ENCODE measurements at places on chromosomes 6 and 20.

GRCh38 chr6:17725083-17725482 lies 18.4 kb upstream of the NUP153 start:
- peak; percentile 43 for DNase-seq

DNA sequence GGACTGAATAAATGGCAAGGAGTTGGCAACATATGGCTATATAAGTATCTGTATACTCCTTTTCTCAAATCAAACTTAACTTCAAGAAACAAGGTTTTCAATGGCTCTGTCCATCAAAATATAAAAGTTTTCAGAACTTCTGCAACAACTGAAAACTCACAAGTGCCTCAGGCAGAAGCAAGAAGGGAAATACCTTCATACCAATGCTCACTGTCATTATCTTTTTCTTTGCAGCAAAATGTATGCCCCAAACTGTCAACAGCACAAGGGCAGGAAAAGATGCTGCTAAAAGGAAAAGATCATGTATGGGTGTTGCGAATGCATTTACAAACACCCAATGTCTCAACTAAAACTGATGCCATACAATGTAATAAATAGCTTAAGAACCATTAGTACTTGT lies 45.9 kb downstream of the PTPRK start:
- no peak for DNase-seq

- no peak for DNase-seq
Measured at GRCh38 chr6:410555-411395, 19.2 kb downstream of the IRF4 start.

GRCh38 chr20:19583532-19584175 lies 174.4 kb upstream of the RIN2 start:
- DNase-seq = peak; percentile 47

DNA sequence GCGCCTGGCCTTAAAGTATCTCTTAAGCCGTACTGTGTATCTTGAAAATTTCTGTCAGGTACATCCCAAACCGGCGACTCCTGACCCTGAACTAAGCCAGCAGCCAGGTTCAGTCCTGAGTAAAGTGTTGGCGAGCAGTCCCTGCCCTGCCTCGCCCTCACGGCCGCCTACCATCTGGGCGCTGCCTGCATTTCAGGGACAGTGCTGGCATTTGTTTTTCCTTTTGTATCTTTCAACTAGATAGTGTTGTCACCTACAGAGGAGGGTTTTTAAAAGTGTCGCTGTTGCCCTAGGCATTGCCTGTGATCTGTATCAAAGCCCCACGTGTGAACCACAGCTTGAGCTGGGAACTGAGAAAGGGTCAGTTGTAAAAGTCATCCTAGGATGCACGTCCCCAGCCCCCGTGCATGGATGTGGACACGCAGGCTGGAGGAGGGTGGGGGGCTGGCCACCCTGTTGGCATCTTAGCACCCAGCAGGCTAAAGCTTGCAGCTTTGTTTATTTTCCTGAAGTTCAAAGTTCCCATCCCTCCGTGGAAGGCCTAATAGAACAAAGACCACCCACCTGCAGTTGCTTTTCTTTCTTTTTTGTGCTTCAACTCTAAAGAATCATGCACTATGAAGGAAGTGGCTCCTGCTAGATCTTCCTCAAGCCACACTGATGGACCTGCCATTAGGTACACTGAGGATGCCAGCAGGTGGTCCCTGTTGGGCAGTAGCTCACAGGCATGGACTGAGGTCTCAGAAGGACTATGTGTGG lies 136.8 kb downstream of the ZDHHC14 start:
- DNase-seq = no peak

DNA sequence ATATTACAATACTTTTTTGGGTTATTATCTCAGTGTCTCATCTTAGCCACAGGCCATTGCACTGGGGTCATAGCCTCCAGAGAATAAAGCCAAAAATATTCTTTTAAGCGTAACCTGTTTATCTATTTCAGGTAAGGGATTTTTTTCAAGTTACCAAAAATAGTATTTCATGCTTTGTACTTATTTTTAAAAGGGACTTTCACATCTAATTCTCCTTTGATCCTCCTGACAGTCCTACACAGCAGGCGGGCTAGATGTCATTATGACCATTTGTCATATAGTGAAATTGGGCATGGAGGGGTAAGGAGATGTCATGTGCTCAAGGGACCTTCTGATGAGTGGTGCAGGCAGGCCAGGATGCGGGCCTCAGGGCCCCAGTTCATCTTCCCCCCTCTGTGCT lies 68.9 kb downstream of the TBC1D7 start:
- no peak for DNase-seq

DNA sequence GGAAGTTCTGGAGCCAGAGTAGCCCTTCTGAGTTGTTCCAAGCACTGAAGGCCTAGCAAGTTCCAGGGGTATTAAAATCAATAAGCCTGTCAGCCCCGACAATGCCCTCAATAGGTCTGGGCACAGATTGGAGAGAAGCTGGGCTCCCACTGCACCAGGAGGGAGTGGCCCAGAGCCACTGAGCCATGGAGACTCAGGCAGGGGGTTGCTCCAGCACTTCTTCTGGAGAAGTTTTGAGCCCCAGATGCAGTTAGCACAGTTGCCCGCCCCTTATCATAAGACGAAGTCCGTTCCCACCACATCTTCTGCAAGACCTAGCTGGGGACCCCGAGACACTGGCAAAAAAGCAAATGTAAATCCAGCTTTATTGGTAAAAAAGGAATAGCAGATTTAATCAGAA lies 13.0 kb downstream of the DEFB132 start:
- no peak for DNase-seq

- no peak for DNase-seq
Measured at GRCh38 chr20:48148020-48148419, 362.7 kb upstream of the SULF2 start.

- DNase-seq = peak; percentile 24
Measured at GRCh38 chr6:42482174-42482573, 30.4 kb upstream of the TRERF1 start.

GRCh38 chr6:158042245-158042798 lies 60.7 kb downstream of the SYNJ2 start:
- peak; percentile 88 for DNase-seq

DNA sequence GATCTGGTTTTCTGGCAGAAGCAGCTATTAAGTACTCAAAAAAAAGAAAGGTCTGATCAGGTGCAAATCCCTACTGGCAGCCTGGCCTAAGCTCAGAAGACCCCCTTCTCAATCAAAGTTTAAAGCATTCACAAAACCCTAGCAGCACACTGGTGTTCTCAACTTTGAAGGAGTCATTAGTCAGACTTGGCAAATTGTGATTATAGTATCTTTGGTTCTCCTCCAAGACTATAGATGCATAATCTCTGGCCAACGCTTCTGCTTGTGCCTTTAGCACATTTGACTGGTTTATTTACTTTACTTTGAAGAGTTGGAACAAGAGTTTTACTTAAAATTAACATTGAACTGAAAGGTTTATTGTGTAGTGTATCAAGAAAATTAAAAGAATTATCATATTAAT lies 248.9 kb downstream of the PTPRK start:
- DNase-seq = no peak

DNA sequence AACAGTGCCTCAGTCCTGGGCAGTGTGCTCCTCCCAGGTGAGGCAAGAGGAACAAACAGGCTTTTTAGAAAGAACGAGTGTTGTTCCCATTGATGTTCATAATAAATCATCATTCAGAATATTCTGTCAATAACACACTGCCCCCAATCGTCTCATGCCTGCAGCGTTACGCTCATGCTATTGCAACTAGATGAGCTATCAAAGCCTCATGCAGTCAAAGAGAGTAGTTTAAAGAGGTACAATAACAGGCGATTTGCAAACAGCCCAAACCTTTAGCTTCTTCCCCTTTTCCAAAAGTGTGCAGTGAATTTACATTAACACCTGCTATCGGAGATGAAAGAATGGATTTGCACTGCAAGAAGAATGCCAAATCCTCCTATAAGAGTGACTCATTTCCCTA lies 1164.7 kb upstream of the MAP3K7 start:
- no peak for DNase-seq

DNA sequence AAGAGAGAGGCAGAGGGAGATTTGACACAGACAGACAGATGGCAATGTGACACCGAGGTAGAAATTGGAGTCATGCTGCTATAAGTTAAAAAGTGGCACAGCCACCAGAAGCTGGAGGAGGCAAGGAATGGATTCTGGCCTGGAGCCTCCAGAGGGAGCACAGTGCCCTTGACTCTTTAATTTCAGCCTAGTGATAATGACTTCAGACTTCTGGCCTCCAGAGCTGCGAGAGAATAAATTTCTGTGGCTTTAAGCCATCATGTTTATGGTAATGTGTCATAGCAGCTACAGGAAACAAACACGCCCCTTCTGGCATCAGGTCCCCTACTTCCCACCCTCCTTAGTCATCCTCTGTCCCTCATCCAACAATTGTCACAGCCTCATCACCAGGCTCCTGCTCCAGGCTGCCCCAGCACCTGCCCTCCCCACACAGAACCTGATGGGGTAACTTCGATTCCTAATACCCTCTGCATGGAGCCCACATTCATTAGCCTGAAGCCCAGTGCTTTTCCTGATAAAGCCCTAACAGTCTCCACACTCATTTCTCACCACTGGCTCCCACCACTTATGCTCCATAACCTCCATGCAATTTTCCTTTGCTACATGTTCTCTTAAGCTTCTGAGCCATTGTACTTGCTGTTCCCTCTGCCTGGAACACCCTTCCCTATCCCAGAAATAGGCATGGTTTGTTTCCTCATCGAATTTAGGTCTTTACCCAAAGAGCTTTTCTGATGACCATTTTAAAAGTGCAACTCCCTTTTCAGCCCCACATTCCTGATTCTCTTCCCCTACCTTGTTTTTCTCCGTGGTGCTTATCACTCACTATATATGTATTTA lies 69.7 kb upstream of the TOX2 start:
- peak; percentile 94 for DNase-seq

- peak; percentile 54 for DNase-seq
Measured at GRCh38 chr6:134821928-134822864, 127.7 kb downstream of the ALDH8A1 start.

GRCh38 chr6:33742837-33743236 lies 3.9 kb downstream of the IP6K3 start:
- no peak for DNase-seq

DNA sequence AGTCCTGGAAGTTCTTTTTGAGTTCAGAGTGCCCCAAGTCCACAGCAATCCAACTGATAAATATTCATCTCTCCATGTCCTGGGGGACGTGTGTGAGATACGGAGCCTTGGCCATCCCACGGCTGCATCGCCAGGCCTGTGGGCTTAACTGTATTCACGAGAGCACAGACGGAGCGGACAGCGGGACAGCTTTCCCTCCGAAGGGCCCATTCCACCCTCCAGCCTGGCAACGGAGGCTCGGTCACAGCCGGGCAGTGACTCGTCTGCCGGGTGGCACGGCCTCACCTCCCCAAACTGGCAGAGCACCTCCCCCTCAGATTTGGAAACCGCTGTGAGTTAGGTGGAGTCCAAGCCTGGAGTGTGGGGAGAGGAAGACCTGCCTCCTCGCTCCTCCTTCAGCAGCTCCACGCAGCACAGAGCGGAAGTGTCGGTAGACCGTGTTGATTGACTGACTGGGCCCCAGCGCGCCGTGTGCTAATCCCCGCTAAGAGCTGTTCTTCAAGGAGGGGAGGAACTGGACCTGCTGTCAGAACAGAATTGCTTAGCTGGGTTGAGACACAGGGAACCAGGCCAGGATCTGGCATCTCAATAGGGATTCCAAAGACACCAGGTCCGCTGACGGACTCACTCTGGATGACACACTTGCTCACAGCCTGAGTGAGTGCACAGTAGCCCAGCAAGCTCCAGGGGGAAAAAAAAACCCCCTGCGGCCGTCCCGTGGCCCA lies 10.9 kb downstream of the FOXF2 start:
- no peak for DNase-seq

DNA sequence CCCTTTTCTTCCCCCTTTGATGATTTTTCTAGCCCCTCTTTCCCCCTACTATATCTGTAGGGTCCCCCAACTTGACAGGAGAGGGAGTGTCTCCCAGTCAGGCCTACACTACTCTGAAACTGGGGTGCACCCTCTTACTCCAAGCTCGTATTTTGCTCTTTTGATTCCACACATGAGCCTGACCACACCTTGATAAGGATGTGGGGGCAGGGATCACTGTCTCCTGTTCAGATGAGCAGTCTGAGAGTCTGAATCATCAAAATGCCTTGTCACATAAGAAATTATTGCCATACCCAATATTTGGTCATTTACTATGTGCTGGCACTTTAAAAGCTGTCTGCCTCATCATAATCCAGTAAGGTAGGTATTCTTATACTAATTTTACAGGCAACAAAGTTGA lies 15.9 kb downstream of the PNPLA1 start:
- DNase-seq = peak; percentile 20

DNA sequence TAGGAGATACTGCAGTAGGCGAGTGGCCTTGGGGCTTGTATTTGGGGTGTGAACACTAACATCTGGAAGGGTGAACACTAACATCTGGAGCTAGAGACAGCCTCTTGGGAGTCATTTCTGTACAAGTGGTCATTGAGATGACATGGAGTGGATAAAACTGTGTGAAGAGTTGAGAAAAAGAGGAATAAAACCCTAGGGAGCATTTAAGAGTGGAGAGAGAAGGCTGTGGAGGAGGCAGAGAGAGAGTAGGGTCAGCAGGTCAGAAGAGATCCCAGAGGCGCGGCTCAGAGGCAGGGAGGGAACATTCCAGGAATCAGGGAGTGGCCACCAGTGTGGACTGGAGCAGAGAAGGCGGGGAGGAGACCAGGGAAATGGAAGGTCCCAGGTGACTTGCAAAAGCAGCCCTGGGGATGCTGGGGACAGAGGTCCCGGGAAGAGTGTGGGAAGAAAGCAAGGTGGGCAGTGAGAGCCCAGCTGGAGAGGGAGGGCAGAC lies 202.0 kb upstream of the RNF24 start:
- DNase-seq = peak; percentile 36
